ENCODE measurements at places on chromosomes 1 and 21.

GRCh38 chr1:241839369-241839979 lies 8.5 kb upstream of the EXO1 start:
- DNase-seq = no peak

- DNase-seq = no peak
Measured at GRCh38 chr1:229841230-229841629, 215.2 kb downstream of the URB2 start.

DNA sequence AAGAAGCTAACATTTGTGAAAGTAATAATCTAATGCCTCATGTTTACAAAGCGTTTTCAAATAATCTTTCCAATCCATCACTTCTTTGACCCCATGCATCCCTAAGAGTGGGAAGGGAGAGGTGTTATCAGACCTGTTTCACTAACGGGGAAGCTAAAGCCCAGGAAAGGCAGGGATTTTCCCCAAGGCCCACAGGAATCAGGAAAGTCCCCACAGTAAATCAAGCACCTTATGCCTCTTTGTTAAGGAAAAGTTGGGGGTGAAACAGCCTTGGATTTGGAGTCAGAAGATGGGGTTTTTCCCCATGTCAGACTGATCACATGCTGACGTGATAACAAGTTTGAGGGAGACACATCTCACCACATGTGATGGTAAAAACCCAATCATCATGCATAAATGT lies 20.0 kb upstream of the ANGPTL7 start:
- DNase-seq = no peak

- no peak for DNase-seq
Measured at GRCh38 chr1:180182643-180183311, 28.1 kb downstream of the QSOX1 start.

DNA sequence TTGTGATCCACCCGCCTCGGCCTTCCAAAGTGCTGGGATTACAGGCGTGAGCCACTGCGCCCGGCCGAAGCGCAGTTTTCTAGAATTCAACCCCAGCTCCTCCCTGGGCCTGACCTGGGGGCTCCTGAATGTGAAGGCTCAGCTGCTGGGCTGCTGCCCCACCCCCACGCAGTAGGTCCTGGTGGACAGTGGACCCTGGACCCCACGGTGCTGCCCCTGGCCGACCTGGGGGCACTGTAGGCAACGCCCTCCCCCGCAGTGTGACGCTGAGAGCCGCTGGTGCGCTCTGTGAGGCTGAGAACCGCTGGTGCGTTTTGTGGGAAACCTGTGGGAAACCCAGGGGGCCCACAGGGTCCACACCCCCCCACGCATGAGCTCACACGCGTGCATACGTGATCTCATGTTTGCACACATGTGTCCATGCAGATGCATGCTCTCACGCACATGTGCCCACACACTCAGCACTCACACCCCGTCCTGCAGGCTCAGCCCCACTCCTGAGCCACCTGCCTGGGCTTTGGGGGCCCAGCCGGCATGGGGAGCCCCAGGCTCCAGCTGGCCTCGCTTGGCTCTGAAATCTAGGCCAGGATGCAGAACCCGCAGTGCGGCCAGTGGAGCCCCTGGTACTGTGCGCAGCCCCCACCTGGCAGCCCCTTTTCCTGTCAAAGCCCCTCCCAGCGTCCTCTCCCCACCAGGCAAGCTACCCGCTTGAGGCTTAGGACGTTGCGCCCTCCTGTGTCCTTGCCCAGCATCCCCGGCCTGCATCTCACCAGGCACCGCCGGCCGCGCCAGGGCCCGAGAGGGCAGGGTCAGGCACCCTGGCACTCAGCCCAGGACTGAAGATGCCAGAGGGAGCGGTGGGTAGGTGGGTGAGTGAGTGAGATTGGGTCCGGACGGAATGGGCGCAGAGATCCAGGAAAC lies 67.7 kb downstream of the COL18A1 start:
- no peak for DNase-seq

DNA sequence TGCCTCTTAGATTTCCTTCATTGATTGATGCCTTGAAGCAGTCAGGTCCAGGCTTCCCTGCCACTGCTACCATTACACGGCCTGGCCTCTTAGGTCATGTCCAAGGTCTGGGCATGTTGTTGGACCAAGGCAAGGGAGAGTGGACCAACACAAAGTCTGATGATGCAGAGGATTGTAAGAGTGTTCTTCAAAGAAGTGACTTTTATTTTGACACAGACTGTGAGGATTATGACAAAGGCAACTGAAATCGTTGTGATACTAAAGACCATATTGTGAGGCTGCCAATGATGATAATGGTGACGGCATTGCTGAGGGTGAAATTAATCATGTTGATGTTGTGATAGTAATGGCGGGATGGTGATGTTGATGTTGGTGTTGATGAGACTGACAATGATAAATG lies 149.5 kb downstream of the GRIK3 start:
- DNase-seq = no peak

DNA sequence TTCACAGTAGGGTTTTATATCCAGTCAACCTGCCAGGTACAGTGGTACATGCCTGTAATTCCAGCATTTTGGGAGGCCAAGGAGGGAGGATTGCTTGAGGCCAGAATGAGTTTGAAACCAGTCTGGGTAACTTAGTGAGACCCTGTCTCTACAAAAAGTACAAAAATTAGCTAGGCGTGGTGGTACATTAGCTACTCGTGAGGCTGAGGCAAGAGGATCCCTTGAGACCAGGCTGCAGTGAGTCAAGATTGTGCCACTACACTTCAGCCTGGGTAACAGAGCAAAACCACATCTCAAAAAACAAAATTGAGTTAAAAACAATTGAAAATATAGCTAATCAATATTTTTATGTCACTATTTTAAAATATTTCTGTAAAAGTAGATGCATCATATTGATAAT lies 33.2 kb downstream of the DDI2 start:
- DNase-seq = no peak

GRCh38 chr1:207156826-207157225 lies 52.8 kb downstream of the C4BPA start:
- no peak for DNase-seq

DNA sequence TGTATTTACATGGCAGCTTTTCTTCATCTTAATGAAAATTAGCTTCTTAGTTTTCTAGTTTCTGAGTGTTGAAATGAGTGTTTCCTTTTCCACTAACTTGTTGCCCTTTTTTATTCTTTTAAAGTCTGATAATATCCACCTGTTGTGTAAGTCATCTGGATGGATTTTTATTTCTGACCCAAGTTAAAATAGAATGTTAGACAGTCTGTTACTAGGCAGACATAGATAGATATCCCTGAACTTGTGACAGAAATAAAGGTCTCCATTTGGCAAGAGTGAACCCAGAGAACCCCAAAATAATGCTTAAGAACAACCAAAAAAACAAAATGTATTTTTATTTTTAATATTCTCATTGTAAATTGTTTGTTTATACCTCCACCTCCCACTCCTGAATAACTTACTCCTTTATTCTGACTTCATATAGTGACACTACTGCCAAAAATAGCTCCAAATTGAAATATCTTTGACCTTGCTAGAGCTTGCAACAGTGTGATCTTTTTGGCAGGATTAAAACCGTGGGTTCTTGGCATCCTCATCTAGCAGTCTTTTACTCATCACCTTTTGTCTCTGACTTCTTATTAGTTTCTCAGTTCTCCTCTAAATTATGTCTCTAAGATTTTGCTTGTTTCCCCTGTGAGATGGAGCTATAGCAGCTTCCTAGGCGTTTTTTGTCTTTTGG lies 26.9 kb upstream of the SH3D21 start:
- DNase-seq = no peak

DNA sequence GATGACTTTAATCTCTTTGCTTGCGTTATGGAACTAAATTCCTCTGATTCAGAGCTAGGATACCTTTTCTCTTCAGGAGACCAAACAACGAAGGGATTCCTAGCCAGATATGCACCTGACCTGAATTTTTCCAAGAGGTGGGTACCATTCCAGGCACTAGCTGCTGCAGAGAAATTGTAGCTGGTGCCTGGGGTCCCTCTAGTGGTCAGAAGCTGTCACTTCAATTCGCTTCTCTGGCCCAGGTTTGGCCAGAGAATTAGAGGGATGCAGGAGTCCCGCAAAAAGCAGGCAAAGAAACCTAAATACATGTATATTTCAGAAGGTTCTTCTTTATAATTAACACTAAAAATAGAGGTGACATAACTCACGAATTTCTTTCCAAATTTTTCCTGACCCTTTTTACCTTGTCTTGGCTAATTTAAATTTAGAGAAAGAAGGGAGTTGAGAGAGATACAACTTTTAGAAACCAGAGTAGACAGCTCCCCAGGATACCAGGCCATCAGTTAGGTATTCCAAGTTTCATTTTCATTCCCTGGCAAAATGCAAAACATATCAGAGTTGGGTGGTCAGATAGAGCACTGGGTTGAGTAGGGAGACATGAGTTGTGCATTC lies 9.6 kb downstream of the ACKR1 start:
- DNase-seq = peak; percentile 29

DNA sequence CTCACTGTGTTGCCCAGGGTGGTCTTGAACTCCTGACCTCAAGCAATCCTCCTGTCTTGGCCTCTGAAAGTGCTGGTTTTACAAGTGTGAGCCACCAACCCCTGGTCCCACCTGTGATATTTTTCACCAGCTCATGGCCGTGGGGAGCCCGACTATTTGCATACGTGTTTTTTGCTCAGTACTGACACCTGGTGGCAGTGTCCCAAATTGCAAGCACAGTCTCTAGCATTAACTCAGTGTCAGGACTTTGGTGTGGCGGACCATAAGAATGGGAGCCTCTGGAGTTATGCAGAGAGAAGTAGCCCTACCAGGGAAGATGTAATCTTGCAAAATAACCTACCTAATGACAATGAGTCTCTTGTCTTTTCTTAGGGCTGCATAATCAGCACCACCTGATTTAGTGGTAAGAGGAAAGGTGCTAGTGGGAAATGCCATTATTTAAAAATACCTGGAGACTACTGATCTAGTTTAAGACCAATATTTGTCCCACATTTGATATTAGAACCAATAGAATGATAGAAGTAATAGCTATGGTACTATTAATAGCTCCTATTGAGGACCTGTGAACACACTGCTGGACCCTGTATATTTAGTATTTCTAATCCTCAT lies 305.4 kb downstream of the DISC1 start:
- peak; percentile 33 for DNase-seq

DNA sequence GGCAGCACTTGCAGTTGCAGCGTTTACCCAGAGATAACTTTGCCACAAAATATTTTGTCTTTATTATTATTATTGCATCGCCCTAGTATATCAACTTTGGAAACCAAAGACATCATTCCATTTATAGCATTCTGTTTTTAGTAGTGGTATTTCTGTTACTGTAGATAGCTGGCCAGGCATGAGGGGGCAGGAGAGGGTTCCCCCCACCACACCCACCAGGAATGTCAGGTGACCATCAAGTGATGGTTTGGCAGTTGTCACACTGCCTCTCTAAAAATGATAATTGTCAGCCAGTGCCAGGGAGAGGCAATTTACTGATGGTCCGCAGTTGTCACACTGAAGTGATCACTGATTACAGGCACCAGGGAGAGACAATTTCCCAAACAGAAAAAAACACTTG lies 135.6 kb downstream of the TSEN15 start:
- DNase-seq = no peak

DNA sequence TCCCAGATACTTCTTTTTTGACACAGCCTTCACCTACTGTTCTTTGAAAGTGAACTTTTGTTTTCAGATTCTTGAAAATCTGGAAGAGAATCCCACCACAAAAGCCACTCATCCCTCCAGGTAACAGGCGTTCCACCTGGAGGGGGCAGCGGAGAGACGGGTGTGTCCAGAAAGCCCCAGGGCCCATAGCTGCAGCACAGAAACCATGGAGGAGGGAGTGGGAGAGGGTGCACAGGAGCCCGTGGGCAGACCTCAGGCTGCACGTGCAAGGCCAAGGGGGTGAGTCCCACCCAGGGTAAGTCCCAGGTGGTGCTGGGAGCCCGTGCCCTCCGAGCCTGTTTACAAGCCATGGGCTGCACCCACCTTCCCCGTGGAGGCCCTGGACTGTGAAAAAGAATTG lies 86.5 kb downstream of the PSMG1 start:
- no peak for DNase-seq

DNA sequence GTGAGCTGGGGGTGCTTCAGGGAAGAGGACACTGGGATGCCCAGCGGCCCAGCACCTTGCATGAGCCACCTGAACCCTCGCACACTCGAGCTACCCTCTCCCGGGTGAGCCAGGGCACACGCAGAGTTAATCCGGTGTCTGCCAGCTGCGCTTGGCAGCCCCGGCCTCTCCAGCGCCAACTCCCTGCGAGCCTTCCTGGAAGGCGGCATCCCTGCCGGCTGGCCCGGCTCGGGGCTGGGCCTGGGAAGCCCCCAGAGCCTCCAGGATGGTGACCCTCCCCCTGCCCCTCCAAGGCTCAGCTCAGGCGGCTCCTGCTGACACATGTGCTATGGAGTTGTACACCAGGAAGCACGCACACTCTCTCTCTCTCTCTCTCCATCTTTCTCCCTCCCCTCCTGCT lies 48.7 kb downstream of the RAP1GAP start:
- DNase-seq = no peak

DNA sequence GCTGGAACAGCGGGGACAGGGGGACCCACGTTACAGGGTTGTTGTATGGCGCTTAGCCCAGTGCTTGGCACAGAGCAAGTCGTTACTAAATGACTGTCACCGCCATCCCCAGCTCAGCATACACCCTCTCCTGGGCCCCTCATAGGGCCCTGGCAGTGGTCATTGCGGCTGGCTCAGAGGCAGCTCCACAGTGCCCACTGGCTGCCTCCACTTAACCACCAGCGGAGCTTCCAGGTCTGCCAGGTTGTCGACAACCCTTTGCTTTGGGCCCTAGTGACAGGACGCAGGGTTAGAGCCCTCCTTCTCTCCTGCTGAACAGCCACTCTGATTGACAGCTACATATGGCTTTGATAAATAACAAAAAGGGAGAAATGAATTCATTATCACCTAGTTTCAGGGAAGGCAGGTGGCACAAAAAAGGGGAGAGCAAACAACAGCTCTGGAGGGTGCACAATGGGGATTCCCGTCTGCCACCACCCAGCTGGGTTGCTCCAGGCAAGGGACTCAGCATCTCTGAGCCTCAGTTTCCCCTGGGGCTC lies 4.8 kb downstream of the EFHD2 start:
- no peak for DNase-seq

GRCh38 chr1:94646786-94647555 lies 105.4 kb upstream of the F3 start:
- DNase-seq = no peak

DNA sequence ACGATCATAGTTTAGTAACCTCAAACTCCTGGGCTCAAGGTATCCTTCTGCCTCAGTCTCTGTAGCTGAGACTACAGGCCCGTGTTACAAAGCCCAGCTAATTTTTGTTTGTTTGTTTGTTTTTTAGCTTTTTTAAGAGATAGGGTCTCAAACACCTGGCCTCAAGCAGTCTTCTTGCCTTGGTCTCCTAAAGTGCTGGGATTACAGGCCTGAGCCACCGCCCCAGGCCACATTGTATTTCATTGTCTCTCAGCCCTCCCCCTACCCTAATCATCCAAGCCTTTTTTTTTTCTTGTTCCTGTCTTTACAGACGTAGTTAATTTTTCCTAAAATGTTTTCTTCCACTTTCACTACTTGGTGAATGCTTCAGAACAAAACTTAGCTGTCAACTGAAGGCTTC lies 5.4 kb downstream of the CDC7 start:
- DNase-seq = no peak

GRCh38 chr1:230237805-230238204 lies 170.8 kb downstream of the GALNT2 start:
- no peak for DNase-seq

DNA sequence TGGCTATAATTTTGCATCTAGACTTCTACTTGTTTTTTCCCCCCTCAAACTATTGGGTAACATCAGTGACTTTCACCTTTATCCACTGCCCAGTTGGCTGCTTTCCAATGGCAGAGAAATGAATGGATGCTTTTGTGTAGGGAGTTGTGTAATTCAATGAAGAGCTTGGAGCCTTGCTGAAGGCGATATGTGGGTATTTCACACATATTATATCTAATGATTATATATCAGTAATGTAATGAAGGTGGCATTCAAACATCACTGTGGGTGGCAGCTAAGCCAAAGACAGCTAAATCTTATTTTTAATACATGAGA lies 81.2 kb downstream of the TGFB2 start:
- DNase-seq = no peak

Measured in activated CD4-positive, alpha-beta T cell treated with anti-CD3 and anti-CD28 coated beads for 4 hours (primary cell).